Esophagus squamous epithelium (tissue), 5 donors: ENCODE measurements at places on chromosomes 1 and 21.

DNA sequence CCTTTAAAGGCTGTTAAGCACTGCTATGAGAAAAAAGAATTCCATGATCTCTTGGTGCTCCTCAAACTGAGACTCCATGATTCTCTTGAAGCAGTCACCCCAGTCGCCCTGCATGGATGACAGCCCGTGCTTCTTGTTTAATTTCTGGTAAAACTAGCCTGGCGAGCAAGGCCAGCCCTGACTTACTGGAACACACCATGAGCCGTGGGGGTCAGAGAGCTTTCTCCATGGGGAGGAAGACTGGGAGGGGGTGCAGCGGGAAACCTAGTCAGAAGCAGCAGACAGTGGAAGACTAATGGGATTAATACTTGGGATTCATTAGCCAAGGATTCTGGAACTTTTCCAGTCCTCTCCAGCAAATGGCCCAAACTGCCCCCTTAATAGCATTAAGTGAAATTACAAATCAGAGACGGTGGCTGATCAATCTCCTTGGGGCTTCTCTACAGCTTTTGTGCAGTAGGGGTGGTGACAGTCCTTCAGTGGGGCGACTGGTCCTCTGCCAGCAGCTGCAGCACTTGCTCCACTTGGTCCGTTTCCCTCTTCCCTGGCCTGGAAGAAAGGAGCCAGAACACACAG lies 57.2 kb upstream of the LRRN2 start:
- no peak for DNase-seq

DNA sequence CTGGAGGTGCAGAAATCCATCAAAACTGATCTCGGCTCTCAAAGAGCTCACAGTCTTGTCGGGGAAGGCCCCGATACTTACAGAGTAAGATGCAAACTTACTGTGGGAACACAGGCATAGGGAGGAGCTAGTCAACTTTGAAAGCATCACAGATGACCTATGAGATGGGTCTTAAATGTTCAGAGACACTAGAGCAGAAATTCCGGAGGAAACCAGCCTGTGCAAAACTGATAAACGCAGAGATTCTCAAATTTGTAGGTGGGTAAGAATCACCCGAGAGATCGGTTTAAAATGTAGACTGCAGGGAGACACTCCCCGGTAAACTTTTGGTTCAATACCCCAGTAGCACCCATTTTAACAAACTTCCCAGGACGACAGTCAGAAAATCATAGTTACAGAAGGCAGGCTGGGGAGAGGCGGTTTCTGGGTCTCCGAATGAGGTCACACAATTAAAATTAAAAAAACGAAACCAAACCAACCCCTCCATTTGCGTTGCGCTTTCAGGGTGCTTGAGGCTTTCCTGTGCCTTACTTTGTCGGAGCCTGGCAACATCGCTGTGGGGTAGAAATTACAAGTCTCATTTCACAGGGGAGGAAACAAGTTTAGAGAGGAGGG lies 755 bp upstream of the THRAP3 start:
- DNase-seq = no peak

- no peak for DNase-seq
Observed at GRCh38 chr1:175081983-175082382, 14.3 kb downstream of the TNN start.

DNA sequence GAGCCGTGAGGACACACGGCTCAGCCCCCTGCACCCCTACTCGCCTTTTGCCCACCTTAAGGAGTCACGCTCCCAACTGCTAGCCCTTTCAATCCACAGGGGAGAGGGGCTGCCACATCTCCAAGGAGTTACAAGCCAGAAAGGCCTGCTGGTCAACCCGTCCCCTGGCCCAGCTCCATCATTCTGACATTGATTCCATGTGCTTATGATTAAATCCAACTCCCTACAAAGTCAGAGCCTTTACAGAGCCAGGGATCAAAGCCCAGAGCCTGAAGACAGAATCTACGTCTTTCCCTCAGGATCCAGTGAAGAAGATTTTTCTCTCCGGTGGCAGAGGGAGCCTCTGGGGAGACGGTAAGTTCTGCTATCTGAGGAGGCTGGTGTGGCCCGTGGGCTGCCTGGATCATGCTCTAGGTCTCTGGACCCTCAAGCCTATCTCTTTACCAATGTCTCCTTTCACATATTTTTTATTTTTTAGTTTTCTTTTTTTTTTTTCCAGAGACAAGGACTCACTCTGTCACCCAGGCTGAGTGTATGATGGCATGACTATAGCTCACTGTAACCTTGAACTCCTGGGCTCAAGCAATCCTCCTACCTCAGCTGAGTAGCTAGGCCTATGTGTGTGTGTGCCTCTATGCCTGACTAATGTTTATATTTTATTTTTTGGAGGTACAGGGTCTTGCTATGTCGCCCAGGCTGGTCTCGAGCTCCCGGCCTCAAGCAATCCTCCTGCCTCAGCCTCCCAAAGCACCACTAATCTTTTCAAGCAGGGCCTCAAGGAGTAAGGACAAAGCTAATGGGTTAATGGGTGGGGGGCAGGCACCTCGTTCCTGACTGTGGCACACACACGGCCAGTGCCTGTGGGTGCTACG lies 61.3 kb downstream of the SLC66A1 start:
- DNase-seq = no peak

DNA sequence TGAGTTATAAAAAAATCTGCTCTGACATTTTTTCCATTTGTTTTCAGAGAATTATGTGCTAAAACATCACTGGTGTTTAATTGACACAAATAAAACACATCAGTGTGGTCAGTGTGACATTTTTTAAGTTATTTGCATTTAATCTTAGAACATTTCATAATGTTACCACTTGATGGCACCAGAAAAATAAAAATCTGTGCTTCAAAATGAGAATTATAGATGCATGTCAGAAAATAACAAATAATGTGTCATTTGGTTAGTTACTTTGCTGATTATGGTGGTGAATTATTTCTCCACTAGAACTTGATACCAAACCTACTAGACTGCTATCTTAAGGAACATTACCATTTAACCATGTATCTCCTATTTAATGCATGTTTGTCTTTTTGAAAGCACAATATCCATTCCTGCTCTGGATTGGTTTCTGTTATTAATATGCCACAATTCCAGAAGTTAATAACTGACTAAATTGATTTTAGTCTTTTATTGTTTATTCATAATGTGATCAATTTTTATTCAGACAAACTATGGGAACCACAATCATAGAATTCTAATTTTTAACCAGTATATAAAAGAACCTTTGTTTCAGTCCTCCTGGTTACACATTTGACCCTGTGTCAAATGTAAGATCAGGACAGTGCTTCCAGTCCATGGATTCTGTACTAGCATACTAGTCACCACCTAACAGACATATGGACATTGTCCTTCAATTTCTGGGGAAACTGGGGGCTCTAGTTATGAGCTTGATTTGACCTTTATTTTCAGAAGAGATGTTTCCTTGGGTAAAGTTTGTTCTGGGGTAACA lies 81.0 kb downstream of the RPS6KC1 start:
- no peak for DNase-seq

DNA sequence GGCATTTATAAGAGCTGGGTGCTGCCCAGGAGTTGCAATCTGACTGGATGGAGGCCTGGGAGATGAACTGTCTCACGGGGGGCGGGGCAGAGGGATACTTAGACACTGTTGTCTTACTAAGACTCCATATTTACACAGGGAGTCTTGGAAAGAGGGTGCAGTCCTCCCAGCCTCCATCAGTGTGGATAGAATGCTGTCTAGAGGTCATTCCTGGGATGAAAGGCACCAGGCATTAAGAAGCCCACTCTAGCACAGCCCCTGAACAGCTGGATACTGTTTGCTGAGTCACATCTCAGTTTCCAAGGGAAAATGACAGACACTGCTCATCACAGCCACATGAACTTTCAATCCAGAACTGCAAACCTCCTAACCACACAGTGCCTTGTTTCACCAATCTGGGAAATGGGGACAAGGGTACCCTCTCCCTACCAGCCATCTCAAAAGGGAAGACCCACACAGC lies 43.3 kb downstream of the SSBP3 start:
- no peak for DNase-seq

GRCh38 chr1:174114788-174115448 lies 44.4 kb upstream of the RABGAP1L start:
- no peak for DNase-seq

DNA sequence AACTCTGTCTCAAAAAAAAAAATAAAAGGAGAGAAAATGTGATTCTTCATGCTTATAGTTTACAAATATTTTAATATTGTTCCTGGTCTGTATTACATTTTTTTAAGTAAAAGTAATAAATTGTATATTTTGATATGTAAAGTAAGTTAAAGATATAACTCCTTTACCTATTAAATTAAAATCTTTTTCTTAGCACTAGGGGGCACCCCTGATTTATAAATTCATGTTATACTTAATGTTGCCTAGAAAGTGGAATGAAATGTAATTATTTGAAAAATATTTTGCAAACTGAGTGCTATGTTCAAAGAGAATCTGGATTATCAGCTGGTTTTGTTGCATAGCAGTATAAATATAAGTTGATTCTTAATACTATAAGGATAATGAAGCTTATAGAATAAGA lies 49.2 kb downstream of the RALGPS2 start:
- DNase-seq = no peak

- no peak for DNase-seq
Observed at GRCh38 chr21:38341546-38342012, 84.8 kb downstream of the KCNJ15 start.

- DNase-seq = no peak
Observed at GRCh38 chr1:53384796-53385195, 56.9 kb upstream of the LRP8 start.

DNA sequence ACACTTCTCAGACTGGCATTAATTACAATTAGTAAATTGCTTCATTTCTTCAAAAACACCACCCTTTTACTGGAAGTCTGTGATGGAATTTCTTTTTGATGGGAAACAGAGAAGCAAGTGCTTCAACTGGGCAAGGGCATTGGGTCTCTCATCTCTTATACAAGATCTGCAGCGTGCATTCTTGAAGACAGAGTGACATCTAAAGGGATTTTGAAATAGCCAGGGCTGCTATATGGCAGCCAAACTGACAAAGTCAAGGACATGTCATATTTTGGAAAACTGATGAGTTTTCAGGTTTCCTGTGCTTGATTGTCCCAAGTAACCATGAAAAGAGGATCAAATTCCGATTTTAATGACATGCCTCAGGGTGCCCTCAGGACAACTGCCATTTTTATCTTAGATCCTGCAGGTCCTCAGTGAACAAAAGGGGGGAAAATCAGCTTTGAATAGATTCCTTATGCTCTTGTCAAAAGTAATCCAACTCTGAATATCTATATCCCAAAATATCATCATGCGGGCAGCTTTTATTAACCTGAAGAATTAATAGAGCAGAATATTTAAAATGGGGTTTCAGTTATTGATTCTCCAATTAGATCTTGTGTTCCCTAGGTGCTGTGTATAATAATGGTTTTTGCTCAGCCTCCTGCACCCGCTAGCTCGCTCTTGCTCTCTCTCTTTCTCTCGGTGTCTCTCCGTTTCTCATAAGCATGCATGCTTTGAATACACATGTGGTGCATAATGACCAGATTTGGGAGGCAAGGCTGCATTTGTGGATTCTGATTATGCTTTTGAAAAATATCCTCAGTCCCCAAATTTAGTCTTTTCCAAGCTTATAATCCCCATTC lies 221.8 kb downstream of the TTLL7 start:
- DNase-seq = no peak

- DNase-seq = no peak
Observed at GRCh38 chr1:9371391-9371935, 78.8 kb downstream of the SPSB1 start.

DNA sequence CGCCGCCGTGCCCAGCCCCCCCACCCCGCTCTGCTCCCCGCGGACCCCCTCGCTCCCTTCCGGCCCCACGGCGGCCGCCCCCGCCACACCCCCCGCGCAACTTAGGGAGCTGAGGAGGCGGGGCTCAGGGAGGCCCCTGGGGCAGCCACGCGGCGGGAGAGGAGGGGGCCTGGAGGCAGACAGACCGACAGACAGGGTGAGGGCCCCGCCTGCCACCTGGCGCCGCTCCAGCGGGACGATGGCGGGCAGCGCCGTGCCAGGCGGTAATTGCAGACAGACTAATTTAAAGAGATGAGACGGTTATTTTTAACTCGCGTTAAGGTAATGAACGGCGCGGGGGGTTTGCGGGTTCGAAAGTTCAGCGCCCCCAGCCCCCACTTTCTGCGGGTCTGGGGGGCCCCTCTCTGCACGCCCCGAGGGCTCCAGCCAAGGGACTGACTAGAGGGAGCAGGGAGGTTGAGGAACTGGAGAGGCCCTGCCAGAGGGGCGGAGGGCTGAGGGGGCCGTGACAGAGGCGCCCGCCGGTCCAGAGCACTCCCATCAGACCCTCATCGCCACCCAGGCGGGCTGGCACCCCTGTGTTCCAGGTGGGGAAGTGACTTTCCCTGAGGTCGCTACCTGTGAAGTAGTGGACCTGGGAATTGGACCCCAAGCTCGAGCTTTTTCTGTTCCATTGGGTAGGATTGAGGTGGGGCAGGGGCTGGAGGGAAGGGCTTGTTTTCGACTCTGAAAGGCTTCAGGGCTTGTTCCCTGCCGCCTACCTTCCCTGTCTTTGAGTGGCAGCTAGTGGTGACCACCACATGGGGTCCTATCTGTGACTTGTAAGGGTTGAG lies 5.4 kb downstream of the FOXO6 start:
- no peak for DNase-seq

GRCh38 chr1:6580119-6580592 lies 362 bp downstream of the ZBTB48 start:
- no peak for DNase-seq

DNA sequence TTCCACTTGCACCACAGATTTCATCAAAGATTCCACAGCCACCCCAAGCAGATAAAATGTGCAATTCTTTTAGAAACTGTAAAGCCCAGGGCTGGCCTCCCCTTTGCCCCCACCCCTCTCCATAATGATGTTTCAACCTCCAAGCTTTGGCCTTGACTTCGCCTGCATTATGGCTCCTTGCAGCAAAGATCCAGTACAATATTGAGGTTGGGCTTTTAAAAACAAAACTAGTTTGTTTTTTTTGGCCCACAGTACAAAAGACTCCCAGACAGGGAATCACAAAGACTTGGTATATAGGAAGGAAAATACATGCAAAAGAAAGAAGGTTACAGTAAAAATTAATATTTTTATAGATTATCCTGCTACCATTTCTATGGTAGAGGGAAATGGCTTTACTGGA lies 356.5 kb upstream of the PTBP2 start:
- DNase-seq = no peak

- DNase-seq = no peak
Observed at GRCh38 chr1:229278120-229278741, 7.3 kb downstream of the RAB4A start.

GRCh38 chr1:25027822-25028586 lies 97.9 kb upstream of the RUNX3 start:
- no peak for DNase-seq

- no peak for DNase-seq
Observed at GRCh38 chr21:42236014-42236413, 17.1 kb downstream of the ABCG1 start.

- DNase-seq = no peak
Observed at GRCh38 chr1:207965392-207966387, 54.8 kb upstream of the CD34 start.

GRCh38 chr1:248611883-248612414 lies 14.4 kb upstream of the OR2T10 start:
- DNase-seq = no peak
